Colonic mucosa (tissue), 4 donors: ENCODE measurements at places on chromosomes 7 and 10. TPM values are rescaled to one million over a fixed set of nuclear protein-coding genes. Genes with fewer than 3 reads are reported as not detected.

Gene GLI3
- 1.8 TPM for total RNA-seq

GRCh38 chr7:132488634-132489302 lies 87.5 kb downstream of the PLXNA4 start:
- H3K4me1 ChIP-seq = no peaks in the 10 kb centered on the region
- no peak for DNase-seq
- no peak overlapping the region for H3K4me3 ChIP-seq
- H3K36me3 ChIP-seq = no peaks in the 10 kb centered on the region
- no peaks in the 10 kb centered on the region for H3K27me3 ChIP-seq

DNA sequence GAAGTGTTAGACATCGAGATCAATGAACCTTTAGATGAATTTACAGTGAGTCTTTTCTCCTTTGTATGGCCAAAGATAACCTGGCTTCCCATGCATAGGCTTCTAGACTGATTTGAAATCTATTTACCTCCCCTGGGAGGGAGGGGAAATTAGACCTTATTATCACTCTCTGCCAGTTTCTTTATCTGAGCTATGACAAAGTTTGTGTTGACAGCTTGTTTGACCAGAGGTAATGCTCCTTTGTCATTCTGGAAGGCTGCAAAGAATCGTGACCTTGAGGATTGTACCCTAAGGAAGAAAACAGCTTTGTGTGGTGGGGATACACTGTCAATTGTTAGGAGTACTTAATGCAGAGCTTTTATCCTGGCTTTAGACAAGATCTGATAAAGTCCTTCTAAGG lies 36.4 kb downstream of the RBM33 start:
- H3K36me3 ChIP-seq = peaks cover 8% of the 10 kb centered on the region
- H3K4me1 ChIP-seq = no peaks in the 10 kb centered on the region
- H3K27ac ChIP-seq = no peak overlapping the region
- no peak overlapping the region for H3K4me3 ChIP-seq
- H3K27me3 ChIP-seq = no peaks in the 10 kb centered on the region

Gene OR2A12
- not detected for total RNA-seq

Gene TNS3
- 41.1 TPM for total RNA-seq
